ENCODE measurements at places on chromosomes 2 and 18.

- DNase-seq: no peak
These were observed 185.0 kb downstream of the LTBP1 start for GRCh38 chr2:33131749-33132148.

DNA sequence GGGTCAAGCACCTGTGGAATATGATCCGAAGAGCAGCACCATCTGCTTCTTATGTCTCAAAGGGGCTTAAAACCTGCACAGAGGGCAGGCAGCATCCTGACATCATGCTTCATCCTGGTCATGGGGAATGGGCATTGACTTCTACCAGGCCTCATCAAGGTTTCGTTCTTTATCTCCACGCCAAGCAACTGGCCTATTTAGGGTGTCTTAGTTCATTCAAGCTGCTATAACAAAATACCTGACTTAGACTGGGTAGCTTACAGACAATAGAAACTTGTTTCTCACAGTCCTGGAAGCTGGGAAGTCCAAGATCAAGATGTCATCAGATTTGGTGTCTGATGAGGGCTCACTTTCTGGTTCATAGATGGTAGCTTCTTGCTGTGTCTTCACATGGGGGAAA is 69.4 kb downstream of the MYO3B start:
- DNase-seq: no peak

DNA sequence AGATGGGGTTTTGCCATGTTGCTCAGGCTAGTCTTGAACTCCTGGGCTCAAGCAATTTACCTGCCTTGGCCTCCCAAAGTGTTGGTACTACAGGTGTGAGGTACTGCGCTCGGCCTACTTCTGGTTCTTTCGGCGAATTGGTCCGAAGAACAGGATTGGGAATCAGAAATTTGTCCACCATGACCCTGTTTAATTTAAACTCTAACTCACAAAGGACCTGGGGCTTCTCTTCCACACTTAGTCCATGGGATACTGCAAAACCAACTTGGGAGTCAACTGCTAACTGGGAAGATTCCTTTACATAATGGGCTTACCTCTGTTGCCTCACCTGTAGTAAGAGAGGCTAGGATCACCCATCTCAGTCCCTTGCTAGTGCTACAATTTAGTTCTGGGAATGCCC is 79.8 kb upstream of the ZFP36L2 start:
- DNase-seq: no peak

- no peak for DNase-seq
These were observed 552.5 kb downstream of the DSC3 start for GRCh38 chr18:30489890-30490643.
